Activated CD8-positive, alpha-beta memory T cell treated with anti-CD3 and anti-CD28 coated beads for 1 hour (primary cell): ENCODE measurements at places on chromosomes 3 and 15.

GRCh38 chr3:31880482-31881078 is 100.5 kb downstream of the OSBPL10 start:
- no peak for DNase-seq

DNA sequence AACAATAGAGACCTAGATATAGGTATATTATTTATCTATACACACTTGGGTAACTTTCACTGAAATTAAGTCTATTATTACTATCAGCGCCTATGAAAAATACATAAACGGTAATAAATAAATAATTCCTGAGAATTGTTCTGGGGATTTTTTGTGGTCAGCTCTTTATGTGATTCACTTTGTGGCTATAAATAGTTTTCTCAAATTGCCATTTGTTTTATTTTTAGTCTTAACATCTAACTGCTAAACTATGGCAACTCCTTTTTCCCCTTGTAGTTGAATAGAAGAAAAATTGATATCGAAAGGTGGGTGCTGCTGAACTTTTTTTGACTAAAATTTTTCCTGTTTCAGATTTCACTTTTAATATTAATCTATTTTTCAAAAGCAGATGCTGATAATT is 189.0 kb downstream of the VGLL3 start:
- no peak for DNase-seq

GRCh38 chr3:184570489-184570888 is 8.9 kb downstream of the EPHB3 start:
- no peak for DNase-seq

DNA sequence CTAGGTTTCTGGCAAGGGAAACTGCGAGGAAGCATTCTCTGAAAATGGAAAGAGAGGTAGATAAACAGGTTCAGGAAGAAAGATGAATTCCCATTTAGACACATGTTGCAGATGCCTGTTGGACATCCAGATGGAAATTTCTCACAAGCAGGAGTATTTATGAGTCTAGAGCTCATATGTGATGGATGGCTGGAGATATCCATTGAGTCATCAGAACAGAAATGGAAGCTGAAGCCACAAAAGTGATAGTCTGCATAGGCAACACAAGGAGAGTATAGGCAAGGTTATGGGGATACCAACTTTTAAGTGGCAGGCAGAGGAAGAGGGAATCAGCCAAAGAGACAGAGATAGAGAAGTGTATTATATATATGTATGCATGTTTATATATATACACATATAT is 6.3 kb upstream of the RAMAC start:
- DNase-seq = no peak

GRCh38 chr15:61923173-61923572 is 137.1 kb downstream of the VPS13C start:
- no peak for DNase-seq

GRCh38 chr3:65912647-65913046 is 126.1 kb downstream of the MAGI1 start:
- no peak for DNase-seq

DNA sequence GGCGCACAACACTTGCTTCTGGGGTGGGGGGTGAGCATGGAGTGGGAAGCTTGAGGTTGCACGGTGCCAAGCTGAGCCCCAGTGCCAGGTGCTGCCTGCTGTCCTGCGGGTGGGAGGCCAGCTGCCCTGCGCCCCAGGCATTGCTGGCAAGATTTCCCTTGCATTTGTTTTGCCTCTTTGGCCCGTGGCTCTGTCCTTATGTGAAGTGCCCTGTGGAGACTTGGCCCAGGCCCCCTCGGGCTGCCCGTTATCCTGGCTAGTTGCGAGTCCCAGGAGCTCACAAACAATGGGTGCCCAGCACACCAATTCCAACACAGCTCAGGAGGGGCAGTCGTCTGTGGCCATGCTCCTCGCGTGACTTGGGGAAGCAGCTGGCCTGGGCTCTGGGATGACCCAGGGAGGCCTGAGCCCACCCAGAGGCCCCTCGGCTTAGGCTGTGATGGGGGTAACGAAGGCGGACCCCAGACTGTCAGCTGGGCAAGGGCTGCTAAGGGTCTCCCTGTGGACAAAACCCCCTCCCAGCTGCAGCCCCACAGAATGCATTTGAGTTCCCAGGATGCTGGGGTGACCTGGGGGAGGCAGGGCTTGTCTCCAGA is 5.9 kb downstream of the C3orf22 start:
- no peak for DNase-seq

DNA sequence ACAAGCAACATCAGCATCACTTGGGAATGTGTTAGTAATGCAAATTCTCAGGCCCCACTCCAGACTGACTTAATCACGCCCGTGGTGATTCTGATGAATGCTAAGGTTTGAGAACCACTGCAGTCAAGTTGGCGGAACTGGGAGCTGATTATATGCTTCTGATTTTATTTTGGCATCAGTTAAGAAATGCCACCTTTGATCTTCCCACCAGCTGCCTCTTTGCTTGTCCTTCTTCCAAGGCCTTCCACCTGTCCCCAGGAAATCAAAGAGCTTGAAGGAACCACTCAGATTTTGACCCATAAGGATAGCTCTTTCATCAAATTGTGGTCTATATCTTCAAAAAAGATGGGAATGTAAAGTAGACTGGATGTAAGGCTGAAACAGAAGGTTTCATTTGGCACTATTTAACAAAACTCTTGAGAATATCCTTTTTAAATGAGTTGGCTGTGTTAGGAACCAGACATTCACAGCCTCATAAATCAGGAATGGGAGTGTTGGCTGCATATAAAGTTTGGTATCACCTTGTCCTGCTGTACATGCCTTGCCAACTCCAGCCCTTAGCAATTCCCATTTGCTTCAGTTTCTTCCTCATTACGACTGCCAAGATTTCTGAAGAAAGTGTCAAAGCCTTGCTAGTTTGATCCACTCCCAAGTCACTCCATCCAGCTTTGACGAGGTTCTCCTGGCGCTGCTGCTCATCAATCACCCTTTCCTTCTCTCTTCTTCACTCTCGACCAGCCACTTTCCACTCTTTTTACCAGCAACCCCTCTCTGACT is 125.8 kb upstream of the NPHP3 start:
- DNase-seq = no peak

DNA sequence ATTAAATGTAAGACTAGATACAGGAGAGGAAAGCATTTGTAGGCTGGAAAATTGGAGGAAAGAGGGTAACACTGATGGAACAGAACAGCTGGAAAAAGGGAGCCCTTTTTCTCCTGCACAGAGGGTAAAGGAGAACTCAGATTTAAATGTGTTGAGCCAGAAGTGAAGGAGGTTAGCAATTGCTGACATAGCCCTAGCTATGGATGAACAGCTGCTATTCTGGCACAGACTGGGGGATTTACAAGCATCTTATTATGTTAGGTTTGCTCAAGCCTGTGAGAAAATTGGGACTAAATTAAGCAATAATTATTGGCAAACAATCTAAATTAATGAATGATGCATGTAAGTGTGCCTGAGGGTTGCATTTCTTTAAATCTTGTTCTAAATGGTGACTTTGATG is 40.6 kb upstream of the PRR20G start:
- DNase-seq = no peak

DNA sequence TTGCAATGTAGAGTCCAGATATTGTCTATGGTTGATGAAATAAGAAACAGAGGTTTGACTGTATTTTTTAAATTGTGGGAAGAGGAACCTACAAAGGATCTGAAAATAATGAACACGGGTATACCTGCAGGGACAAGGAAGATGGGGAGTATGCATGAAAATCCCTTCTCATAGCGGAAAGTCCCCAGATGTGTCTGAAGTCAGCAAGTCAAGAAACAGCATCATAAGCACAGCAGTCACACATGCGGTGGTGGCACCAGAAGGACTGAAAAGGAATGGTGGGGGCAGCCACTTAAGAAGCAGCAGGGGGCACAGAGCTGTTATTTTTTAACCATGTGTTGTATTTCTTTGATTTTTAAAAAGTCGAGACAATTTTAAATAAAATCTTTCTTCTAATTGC is 4.7 kb downstream of the MRPS11 start:
- no peak for DNase-seq

- no peak for DNase-seq
These were observed 66.2 kb downstream of the MCTP2 start for GRCh38 chr15:94297558-94297957.

- no peak for DNase-seq
These were observed 37.6 kb downstream of the ABTB1 start for GRCh38 chr3:127710155-127710941.

DNA sequence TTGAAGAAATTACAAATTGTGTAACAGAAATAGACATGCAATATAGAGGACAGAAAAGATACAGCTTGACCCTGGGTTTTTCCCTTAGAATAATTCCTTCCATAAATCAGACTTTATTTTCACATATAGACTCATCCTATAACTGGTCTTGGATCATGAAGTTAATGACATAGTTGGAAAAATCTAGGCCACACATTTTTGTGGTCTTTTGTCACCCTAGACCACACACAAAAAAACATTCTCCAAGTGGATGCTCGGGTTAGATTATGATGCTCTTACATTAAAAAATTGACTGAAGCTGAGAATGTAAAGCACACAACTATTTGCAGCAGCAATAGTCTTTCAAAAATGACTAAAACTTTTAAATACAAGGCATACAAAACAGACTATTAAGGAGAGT is 7.5 kb upstream of the PLA2G4D start:
- no peak for DNase-seq

DNA sequence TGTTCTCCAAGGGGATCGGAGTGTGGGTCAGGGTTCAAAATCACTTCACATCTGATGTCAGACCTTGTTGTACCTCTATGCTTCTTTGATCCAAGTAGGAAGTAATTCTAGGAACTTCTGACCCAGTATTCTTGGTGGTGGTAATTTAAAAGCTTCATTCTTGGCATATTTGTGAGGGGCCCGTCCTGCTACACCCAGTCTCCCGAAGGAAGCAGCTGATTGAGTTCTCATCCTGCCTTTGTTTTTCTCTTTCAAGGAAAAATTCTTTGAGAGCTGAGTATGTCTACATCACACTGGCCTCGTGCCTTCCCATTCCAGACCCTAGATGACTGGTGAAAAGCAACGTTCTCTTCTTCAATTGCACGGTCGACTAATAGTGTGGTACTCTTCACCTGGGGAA is 234.4 kb upstream of the TPRG1 start:
- DNase-seq = no peak

DNA sequence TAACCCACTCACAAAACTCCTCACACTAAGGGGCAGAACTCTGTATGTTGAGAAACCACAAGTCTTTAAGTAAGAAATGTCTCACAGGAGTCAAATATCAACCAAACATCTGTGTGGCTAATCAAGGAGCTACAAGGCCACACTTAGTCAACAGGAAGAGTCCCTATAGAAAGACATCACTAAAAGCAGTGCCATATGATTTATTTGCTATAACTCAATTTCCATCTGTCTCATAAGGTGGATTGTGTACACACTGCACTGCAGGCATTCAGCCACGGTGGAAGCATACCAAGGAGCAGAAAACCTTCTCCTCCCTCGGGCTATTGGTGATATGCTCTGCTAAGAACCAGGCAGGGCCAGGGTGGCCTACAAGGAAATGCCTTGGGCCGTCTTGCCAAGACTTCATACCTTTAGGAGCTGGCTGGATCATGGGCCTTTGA is 197.6 kb upstream of the CFAP20DC start:
- DNase-seq = no peak

- DNase-seq = no peak
These were observed 47.3 kb downstream of the ITGA11 start for GRCh38 chr15:68384451-68385239.

DNA sequence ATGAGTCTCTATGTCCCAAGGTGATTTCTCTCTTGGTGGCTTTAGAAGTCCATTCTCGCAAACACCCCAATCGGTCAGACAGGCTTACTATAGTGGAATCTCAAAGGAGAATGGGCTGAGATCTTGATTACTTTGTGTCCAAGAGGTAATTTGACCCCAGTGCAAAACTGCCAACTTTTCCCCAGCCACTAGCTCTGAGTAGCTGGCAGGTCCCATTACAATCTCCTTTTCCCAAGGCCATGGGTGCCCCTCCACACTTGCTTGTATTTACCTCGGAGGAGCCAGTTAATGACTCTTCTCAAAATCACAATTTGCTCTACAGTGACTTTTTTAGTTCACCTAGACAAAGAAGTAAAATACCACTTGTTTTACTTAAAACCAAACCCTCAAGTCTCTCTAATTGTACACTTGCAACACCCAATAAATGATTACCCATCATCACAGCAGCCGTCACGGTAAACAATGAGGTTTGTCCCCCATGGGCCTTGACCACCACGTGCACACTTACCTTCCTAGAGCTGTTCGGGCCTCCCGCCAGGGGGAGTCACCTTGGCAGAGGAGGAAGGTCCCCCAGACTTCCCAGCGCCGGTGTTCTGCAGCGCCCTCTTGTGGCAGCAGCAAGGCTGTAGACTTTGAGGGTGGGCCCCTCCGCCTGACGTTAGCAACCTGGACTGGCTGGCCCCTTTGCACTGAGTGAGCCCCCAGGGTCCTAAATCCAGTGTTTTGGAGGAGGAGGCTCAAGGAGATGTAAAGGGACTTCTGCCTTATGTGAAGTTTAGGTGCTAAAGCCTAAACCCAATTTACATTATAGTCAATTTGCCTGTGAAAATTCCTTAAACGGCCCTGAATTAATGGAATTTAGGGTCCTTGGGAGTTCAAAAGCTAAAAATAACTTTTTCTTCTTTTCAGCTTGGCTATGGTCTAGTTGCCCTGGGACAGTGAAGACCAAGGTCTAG is 18.7 kb upstream of the HDAC11 start:
- peak; percentile 58 for DNase-seq

GRCh38 chr3:38152609-38153008 is 12.7 kb upstream of the OXSR1 start:
- DNase-seq = no peak

DNA sequence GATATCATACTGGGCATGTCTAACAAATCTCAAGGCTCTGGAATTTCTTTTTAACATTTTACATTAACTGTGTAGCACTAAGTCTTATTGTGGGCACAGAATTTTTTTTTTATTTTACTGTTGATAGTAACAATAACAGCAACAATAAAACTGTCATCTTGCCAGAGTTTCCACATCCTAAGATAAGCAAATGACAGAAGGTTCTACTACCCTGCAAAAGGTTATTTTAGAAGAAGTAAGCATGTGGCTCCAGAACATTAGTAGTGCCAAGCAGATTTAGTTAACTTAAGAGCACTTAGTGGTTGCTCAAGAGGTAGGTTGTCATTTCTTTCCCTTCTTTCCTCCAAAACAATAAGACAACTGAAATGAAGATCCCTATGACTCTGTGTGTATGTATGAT is 743.0 kb upstream of the CBLB start:
- no peak for DNase-seq

- DNase-seq = no peak
These were observed 49.2 kb downstream of the MGLL start for GRCh38 chr3:127772827-127773751.

DNA sequence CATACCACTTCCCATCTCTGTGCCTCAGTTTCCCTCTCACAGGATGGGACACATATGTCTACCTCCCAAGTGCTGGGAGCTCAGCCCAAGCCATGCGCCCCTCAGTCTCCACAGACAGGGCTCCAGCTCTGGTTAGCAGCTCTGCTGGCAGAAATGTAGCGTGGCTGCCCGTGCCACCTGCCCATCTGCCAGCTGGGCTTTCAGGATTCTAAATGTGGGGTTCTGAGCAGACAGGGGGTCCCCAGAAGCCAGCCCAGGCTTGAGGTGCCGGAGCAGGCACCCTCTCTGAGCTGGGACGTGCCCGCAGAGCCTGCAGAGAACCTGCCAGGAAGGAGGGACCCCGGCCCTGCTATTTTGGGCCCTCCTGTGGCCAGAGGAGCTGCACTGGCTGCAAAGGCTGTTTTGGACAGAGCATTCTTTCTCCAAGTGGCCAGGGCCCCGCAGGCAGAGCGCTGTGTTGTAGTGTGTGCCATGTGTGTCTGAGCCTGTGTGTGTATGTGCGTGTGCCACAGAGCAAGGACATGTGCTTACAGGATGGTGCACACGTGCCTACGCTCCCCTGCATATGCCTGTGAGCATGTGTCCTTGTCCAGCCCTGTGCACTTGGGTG is 31.7 kb downstream of the PSTPIP1 start:
- DNase-seq = no peak

GRCh38 chr3:184561913-184562877 is 610 bp downstream of the EPHB3 start:
- no peak for DNase-seq
